ENCODE measurements at places on chromosomes 2 and 18.

- no peak for DNase-seq
Observed at GRCh38 chr2:11056614-11057013, 98.7 kb upstream of the SLC66A3 start.

GRCh38 chr18:41022484-41022883, 932.5 kb upstream of the PIK3C3 start:
- no peak for DNase-seq

DNA sequence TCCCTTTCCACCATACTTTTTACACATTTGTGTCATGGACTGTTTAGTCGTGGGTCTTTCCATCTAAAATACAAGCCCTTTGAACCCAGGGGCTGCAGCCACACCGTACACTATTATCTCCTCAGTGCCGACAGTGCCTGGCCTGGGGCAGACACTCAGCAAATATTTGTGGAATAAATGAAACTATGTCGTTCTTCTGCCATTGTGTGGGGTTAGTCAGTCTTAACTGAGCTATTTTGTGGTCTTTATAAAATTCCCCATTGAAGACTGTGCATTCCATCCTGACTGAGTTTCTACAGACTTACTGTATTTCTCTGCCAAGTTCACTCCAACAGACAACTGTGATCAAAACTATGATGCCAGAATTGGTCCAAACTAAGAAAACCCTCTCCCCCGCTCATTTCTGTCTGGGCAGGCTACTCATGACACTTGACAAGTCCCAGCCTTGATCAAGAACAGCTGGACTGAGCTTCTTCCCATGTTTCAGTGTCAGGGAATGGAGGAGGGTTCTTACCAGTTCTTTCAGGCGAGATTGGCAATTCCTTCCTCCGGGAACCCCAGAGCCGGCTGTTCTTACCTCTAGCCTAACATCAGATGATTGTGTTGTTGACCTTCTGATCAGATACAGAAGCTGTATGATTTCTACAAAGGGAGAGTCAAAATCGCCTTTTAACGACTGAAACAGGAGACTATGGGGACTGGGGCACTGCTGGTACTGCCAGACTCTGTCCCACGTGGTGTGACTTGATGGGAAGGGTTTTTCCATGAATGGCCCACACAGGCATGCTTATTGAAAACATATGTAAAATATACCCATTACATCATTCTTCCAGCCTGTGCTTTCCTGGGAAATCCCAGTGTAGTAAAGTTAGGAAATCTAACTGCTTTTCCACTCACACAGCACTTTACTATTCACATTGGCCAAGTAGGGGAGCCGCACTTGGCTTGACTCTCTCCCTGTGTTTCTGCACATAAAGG, 77.4 kb upstream of the NPAS2 start:
- no peak for DNase-seq

- no peak for DNase-seq
Observed at GRCh38 chr2:118091631-118092030, 3.4 kb downstream of the INSIG2 start.

DNA sequence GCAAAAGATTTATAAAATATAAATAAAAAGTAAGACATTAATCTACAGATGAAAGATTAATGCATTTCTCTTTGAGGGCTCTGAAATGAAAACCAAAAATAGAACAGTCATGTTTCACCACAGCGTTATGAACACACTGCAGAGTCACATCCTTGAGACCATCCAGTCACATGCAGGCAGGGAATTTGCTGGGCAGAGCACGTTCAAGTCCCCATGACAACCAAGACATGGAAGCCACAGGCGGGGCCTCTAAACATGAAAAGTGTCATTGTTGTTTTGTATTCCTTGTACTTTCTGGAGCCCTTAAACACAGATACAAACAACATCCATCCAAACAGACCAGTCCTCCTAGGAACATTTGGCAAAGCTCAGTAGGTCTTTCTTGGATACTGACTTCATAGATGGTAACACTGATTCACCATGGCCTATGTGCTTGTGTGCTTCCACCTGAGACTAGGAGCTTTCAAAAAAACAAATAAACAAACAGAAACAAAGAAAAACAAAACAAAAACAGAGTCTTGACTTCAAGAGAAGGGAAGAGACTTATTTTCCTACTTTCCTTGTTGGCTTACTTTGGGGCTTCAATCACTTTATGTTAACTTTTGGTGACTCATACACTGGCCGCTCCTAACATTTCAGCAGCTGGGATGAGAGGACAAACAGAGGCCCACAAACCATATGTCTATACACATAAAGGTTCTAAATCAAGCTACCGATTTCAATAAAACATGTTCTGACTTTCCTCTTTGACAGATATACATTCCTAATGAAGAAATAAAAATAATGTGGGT, 99.5 kb upstream of the CCDC85A start:
- no peak for DNase-seq

DNA sequence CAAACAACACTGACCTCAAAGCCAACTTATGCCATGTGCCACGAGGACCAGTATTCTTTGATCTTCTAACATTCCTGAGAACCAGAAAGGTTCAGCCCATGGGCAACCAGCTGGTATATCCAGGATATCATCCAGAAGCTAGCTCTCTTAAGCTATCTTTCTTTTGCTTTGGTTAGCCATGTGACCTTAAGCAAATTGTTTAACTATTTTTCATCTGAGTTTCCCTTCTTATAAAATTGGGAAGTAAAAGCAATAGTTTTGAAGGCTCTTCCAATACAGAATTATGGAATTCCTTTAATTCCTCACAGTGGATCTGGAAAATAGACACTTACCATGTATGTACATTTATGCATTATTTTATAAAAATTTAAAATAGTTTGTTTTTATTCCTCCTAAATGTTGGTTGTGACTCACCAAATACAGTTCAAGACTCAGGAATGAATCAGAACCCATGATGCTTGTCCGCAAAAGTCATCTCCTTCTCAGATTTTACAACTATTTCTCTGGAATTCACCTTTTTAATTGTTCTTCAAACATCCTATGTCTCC, 435.7 kb downstream of the ZEB2 start:
- no peak for DNase-seq

DNA sequence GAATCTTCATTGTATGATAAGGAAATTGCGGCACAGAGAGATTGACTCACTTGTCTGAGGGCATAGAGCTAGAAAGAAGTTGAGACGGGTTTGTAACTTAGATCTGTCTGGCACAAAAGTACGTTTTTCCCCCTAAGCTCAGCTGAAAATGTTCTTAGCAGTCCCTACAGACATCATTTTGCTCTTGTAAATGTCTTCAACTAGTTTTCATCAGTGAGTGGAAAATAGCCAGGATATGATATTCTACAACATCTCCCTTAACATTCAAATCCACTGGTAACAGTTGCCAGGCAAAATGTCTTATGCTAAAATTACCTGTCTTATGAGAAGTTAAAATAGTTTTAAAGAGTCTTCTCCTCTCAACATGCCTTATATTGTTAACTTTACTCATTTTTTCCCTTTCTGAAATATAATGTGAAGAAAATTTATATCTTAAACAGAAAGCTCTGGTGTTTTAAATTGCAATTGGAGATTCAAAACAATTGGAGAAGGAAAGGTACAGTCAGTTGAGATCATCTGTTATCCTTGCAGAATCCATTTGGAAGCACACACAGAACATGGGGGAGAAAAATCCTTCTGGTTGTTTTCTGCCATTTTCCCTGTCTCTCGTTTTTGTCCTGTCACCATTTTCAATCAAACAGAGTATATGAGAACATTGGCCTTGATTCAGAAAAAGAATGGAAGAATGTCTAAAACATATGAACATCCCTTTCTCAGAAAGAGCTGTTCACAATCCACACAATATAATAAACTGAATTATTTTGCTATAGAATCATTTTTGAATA, 255.0 kb downstream of the TRIB2 start:
- no peak for DNase-seq

GRCh38 chr2:238820197-238820596, 27.7 kb upstream of the TWIST2 start:
- DNase-seq: no peak

GRCh38 chr2:176491172-176491904, 222.1 kb downstream of the MTX2 start:
- DNase-seq: no peak

DNA sequence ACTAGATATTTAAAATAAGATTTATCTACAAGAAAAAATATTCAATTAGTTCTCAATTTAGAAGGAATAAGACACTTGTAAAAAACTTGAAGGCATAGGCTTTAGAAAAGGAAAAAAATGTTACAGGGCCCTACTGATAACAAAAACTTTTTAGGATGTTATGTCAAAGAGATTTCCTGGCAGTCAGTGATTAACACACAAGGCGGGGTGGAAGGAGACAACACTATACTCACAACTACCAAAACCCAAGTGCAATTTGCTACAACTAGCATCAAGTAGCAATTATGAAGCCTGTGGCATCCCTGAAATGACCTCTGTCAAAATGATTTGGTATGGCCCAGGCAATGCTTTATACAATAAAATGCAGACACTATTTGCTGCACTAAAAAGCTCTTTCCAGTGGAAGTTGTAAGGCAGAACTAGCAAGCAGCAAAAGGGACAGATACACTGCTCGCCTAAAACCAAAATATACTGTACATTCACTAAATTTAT, 15.3 kb downstream of the STRN start:
- DNase-seq: no peak

DNA sequence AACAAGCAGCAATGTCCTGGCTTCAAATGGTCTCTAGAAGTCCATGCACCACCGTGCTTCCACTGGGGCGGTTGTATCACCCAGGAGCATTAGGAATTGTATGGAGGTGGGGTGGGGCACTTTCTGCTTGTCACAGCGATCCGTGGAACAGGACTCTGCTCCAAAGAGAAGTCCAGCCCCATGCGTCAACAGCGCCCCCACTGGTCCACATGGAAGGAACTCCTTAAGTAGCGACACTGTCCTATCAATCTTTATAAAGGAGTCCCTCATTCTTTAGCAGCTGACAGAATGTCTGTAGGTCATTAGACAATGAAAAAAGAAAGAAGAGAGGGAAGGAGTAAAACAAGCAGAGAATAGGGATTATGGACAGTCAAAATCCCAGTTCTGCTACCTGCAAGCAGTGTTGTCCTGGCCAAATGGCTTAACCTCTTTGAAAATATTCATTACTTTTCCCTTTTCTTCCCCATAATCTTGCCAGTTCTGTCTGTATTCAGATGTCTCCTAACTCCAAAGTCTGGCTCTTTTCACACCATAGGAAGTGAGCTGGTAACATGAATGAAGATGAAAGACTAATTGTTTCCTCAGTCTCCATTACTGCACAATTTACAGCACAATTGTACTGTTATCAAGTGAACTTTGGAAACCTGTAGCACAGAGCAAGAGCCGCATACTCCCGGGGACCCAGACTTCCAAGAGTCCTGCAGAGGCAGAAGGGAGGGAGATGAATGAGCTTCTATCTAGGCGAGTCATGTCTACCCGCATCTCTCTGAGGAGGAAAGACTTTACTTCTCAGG, 9.9 kb downstream of the NFE2L2 start:
- no peak for DNase-seq

- no peak for DNase-seq
Observed at GRCh38 chr2:224959556-224959955, 82.7 kb downstream of the DOCK10 start.
